ENCODE measurements at places on chromosomes 6 and 20. TPM values are rescaled to one million over a fixed set of nuclear protein-coding genes. Genes with fewer than 3 reads are reported as not detected.

- DNase-seq = no peak
Observed at GRCh38 chr20:45823949-45824835, 2.9 kb downstream of the TNNC2 start.

- DNase-seq = no peak
Observed at GRCh38 chr6:54916858-54917257, 70.3 kb downstream of the FAM83B start.

DNA sequence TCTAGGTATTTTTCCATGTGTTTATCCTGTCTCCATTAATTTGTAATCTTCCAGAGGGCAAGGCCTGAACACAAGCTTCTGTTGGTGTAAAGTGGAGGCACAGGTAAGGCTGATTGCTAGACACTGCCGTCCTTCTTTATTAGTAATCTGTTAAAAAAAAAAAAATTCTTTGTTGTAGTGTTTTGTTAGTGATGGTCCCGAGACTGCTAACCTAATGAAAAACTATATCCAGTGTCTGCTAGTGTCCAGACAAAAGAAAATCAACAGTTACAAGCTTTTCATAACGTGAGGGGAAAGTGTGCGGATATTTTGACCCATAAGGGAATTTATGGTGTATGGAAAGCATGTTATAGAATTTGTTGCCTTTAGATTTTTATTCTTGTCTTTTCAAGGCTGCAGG, 4.2 kb upstream of the HIVEP1 start:
- DNase-seq = no peak

The WFDC9 gene
- total RNA-seq = not detected

The TMEM14A gene
- total RNA-seq = 16.9 TPM

The MEI4 gene
- total RNA-seq = not detected

All from vagina (tissue), 2 donors.